ENCODE measurements at places on chromosomes 2 and 18.

DNA sequence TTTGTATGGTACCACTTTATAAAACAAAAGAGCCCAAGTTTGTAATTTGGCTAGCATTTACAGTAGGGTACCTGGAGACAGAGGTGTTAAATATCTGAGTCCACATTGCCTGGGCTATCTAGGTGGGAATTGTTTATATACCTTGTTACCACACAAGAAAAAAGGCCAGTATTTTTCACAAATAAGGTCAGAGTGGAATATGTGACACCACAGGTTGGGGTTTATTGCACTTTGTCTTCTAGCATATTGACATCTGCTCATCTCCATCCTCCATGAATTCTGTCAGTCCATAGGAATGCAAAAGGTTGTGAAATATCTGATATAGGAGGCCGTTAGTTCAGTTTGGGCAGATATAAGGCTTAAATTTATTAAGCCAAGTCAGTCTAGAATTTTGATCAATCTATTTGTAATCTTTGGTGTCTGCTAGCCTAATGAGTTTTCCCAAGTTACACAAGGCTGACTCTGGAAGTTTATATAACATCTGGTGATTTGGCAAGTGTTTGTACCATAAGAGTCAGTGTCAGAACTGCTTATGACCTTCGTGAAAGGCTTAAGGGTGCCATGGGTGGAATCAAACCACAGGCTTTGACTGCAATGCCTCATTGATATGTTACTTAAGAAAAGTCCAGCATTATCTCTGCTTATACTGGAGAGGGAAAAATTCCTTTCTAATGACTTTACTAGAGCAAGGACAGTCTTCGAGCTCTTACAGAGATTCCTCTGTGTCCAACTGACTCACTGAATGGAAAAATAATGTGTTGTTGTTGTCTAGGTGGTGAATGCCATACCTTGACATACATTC is 11.3 kb upstream of the DPP4 start:
- DNase-seq: no peak

DNA sequence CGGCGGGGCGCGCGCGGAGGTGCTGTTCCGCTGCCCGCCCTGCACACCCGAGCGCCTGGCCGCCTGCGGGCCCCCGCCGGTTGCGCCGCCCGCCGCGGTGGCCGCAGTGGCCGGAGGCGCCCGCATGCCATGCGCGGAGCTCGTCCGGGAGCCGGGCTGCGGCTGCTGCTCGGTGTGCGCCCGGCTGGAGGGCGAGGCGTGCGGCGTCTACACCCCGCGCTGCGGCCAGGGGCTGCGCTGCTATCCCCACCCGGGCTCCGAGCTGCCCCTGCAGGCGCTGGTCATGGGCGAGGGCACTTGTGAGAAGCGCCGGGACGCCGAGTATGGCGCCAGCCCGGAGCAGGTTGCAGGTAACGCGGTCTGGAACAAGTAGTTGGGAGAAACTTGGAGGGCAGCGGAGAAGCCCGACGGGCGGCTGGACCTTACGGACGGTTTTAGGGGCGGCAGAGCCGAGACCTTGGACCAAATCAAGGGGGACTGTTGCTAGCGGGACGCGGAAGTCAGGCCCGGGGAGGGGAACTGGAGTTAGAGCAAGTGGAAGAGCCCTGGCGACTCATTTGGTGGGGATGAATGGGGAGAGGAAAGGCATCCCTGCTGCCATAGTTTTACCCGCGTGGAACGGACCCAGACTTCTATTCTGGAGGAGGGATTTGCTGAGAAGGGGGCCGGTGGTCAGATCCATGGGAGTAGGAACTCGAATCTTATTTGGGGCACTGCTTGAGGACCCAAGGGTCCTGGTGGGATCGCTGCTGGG is 573 bp downstream of the IGFBP2 start:
- peak; percentile 23 for DNase-seq

GRCh38 chr2:28470759-28471158 is 25.1 kb upstream of the PLB1 start:
- DNase-seq: peak; percentile 37

DNA sequence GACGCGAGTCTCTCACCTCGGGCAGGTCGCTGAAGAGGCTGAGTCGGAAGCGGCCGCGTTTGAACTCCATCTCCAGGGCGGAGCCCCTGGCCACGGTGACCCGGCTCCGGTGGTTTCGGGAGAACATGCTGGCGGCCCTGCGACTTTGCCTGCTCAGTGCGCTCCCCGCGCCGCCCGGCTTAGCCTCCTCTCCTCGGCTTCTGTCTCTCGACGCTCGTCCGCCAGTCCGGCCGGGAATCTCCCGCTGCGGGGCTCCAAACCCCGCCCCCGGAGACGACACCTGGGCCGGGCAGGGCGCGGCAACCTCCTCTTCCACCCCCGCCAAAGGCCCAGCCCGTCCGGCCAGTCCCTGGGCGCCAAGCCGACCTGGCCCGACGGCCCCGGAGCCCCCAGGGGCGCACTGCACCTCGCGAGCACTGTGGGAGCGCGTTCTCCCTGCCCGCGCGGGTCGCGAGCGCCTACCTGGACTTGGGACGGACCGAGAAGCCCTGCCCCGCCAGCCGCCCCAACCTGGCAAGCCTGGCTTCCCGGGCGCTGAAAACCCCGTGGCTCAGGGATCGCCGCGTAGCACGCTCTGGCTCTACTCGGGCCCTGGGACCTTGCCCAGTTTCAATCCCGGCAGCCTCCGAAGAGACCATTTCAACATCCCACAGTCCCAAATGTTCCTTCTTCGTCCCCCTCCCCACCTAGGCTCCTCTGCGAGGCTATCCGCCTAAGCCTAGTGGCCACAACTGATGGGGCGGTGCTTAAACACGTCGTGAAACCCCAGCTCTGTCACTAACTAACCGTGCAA is at the start of gene RTKN:
RTKN (minus strand) TSS at position 248 of the 793 bp plus-strand sequence; CDS start at position 127, 121 bp downstream.
- peak; percentile 84 for DNase-seq

- no peak for DNase-seq
Measured at GRCh38 chr2:99537910-99538485, 48.2 kb upstream of the REV1 start.

GRCh38 chr18:64618390-64618789 is 469.5 kb upstream of the LINC00305 start:
- DNase-seq: peak; percentile 21

GRCh38 chr2:126864861-126865260 is 33.8 kb upstream of the TEX51 start:
- DNase-seq: no peak

DNA sequence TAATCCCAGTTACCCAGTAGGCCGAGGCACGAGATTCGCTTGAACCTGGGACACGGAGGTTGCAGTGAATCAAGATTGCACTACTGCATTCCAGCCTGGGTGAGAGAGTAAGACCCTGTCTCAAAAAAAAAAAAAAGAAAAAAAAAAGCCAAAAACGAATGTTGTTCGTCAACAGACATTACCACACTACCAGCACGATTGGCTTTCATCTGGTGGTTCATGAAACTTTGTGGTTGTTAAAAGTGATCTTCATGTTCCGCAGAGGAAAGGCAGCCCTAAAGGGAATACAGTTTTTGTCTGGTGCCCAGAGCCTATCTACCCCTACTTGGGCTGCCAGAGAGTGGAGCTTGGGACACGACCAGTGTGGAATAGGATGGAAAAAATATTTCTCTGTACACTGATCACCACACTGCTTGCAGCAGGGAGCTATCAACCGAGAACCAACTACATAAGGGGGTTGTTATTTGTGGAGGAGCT is 13.6 kb upstream of the CXCR4 start:
- no peak for DNase-seq

GRCh38 chr2:121099329-121100290 is 185.4 kb downstream of the TFCP2L1 start:
- peak; percentile 50 for DNase-seq

GRCh38 chr18:29418136-29418535 is 1241.2 kb upstream of the CDH2 start:
- no peak for DNase-seq

GRCh38 chr2:225865468-225865867 is 466.0 kb downstream of the NYAP2 start:
- no peak for DNase-seq

DNA sequence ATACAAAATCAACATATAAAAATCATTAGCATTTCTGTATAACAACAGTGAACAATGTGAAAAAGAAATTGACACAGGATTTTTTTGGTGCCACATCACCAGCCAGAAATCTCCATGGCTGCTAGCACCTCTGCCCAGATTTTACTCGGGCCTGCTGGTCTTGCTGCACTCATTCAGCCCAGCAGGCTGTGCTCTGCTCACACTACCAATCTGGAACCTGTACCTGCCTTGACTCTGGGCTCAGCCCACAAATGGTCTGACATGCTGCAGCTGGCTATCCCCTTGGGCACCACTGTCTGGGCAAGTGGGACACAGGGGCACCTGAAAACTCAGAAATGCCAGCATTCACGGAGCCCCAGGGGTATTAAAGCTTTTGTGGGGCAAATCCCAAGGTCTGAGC is 392.5 kb upstream of the NRXN1 start:
- no peak for DNase-seq

- no peak for DNase-seq
Measured at GRCh38 chr2:26607698-26608097, 33.5 kb downstream of the CIB4 start.

- peak; percentile 84 for DNase-seq
Measured at GRCh38 chr2:219124381-219125110, 36.1 kb downstream of the NHEJ1 start.

DNA sequence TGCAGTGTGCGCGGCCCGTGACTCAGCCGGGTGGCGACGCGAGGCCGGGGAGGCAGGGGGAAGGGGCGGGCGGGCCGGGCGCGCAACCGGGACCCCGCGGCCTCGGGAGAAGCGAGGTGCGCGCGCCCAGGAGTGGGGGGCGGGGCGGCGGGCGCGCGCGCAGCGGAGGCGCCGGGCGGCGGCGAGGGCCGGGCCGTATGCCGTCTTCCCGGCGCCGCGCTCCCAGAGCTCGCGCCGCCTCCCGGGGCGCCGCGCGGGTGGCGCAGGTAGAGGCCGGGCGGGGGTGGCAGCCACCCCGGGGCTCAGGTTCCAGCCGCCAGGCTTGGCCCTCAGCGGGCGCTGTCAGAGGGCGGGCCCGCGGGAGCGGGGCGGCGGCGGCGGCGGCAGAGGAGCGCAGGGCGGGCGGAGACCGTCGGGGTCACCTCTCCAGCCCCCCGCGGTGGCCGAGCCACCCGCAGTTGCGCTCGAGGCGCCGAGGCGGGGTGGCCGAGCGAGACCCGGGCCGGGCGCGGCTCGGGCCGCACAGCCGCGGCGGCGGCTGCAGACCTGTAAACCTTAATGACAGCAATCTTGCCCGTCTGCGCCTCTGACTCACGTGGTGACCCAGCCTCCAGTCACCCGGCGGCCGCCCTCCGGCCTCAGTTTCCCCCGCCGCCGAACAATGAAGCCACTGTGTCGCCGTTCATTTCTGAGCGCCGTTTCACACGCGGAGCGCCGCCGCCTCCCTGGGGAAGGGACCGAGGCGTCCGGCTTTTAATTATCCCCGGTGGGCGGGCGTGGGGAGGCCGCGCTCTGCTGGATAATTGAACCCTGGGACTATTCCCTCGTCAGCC is 25.3 kb upstream of the SMAD7 start:
- DNase-seq: peak; percentile 70

GRCh38 chr2:230840301-230840700 is 24.4 kb upstream of the ITM2C start:
- no peak for DNase-seq

Measured in colonic mucosa (tissue), 4 donors.